Left renal cortex interstitium (tissue), 4 donors: ENCODE measurements at places on chromosomes 7 and 10. TPM values are rescaled to one million over a fixed set of nuclear protein-coding genes. Genes with fewer than 3 reads are reported as not detected.

Gene HOXA9
- polyA plus RNA-seq: 101 TPM

DNA sequence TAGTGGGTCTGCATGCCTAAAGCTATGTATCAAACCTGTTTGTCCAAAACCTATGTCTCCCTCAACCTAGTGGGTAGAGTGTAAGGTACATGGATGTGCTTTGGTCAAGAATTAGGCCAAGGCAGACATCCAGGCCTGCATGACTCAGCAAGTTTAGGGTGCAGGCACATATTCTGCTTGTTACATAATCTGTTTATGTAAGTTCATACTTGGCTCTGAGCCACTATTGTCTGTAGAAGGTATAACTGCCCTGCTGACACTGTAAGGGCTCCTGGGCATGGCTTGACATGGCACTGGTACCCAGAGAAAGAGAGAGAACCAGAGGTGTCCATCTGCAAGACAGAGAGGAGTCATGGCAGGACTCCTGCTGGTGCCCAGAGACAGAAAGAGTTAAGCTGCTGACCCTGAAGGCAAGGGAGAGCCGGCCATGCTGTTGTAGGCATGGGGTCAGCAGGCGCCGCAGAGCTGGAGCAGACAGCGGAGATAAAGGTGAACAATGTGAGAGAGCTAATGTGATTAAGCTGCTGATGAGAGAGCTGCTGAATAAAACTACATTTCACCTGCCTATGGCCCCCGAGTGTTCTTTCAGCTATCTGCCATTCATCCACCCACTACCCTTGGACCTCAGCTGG is 118.5 kb upstream of the TMEM106B start:
- DNase-seq: no peak

Gene CALML3
- polyA plus RNA-seq: not detected

- DNase-seq: no peak
Observed at GRCh38 chr7:112154690-112155089, 51.5 kb downstream of the DOCK4 start.

Gene AGFG2
- 10.8 TPM for polyA plus RNA-seq

Gene ECHS1
- polyA plus RNA-seq: 134 TPM

Gene HERPUD2
- polyA plus RNA-seq: 37.0 TPM

Gene NKX2-3
- not detected for polyA plus RNA-seq

- no peak for DNase-seq
Observed at GRCh38 chr10:114881901-114882300, 56.1 kb upstream of the TRUB1 start.

GRCh38 chr10:43471935-43472720 is 35.2 kb downstream of the ZNF487 start:
- no peak for DNase-seq

- no peak for DNase-seq
Observed at GRCh38 chr7:137040745-137041144, 172.3 kb downstream of the CHRM2 start.

GRCh38 chr10:87844837-87845623 is 18.3 kb downstream of the KLLN start:
- no peak for DNase-seq

Gene PVRIG
- 7.9 TPM for polyA plus RNA-seq

- DNase-seq: no peak
Observed at GRCh38 chr10:62687230-62687748, 117.2 kb upstream of the ADO start.

DNA sequence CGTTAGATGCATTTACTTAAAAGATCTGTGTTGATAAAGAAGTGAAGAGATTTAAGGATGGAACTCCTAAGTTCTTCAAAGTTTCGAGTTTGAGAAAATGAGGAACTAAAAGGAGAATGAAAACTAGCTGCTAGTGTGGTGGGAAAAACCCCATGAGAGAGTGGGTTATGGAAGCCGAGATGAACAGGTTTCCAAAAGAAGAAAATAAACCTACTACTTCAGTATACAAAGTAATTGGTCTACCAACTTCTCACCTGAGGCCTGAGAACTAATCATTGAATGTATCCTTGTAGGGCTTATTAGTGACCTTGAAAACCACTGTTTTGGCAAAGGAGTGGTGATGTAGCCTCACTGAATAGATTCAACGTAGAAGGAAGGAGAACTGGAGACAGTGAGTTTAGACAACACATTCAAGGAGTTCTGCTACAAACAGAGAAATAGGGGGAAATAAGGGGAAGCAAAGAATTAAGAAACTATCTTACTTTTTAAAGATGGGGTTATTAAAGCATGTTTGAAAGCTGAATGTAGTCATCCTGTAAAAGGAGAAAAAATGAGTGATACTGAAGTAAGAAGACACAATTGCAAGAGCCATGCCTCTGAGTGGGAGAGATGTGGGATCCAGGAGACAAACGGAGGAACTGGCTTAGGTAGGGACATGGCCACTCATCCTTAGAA is 50.8 kb downstream of the CH25H start:
- no peak for DNase-seq

Gene TMEM176A
- polyA plus RNA-seq: 90.3 TPM

GRCh38 chr10:103060575-103060974 is 132.5 kb downstream of the NT5C2 start:
- no peak for DNase-seq

DNA sequence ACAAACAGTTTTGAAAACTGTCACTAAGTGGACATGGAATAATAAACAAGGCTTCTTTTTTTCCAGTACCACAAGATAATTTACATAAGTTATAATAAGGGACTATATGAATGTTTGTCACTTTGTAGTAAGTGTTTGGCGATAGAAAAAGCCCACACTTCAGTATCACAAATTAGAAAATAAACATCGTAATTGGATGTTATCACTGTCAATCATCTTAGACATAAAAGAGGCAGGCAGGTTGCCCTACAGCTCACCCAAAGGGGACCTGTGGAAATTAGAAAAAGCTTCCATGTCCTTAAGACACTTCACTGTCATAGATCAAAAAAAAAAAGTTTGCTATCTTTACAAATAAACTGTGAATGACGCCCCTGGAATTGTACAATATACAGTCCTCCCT is 3.6 kb upstream of the NOC3L start:
- no peak for DNase-seq

Gene GPRIN2
- polyA plus RNA-seq: 6.6 TPM

- DNase-seq: no peak
Observed at GRCh38 chr7:33558549-33559323, 346.6 kb upstream of the BMPER start.

Gene CRYGN
- 1.9 TPM for polyA plus RNA-seq

DNA sequence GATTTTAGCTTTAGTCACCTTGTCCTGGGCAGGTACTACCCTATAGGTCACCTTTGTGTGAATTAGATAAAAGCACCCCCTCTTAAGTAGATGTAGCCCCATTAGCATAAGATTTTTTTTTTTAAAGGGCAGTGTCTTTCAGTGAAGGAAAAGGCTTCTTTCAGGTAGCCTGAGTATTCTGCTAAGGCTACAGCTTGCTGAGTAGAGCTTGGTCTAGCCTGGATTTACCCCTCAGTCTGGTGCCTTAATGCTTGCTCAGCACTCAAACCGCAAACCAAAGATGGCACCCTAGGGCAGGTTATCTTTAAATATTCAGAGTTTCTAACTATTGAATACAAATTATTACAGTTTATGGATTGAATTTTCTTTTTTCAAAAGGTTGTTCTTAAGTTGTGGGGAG is 83.4 kb downstream of the GLCCI1 start:
- no peak for DNase-seq

Gene CEP55
- 12.9 TPM for polyA plus RNA-seq

Gene LRGUK
- 3.7 TPM for polyA plus RNA-seq

DNA sequence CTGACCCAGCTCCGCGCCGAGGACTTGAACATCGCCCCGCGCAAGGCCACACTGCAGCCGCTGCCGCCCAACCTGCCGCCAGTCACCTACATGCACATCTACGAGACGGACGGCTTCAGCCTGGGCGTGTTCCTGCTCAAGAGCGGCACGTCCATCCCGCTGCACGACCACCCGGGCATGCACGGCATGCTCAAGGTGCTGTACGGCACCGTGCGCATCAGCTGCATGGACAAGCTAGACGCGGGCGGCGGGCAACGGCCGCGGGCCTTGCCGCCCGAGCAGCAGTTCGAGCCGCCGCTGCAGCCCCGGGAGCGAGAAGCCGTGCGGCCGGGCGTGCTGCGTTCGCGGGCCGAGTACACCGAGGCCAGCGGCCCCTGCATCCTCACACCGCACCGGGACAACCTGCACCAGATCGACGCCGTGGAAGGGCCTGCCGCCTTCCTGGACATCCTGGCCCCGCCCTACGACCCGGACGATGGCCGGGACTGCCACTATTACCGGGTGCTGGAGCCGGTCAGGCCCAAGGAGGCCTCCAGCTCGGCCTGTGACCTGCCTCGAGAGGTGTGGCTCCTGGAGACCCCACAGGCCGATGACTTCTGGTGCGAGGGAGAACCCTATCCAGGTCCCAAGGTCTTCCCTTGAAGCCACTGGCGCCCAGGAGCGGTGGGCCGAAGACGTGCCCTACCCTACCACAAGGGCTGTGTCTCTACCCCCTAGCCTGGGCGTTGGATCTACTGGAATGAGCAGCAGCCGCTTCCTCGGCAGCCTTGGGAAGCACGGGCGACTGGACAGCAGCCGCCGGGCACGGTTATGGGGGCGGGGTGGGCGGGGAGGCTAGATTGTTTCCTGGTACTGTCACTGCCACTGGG is 945 bp downstream of the ADO start:
- no peak for DNase-seq

- DNase-seq: no peak
Observed at GRCh38 chr10:28147706-28148105, 148.8 kb upstream of the ODAD2 start.

- DNase-seq: no peak
Observed at GRCh38 chr7:112308974-112309373, 102.5 kb downstream of the ZNF277 start.

Gene GPR26
- 0.05 TPM for polyA plus RNA-seq

DNA sequence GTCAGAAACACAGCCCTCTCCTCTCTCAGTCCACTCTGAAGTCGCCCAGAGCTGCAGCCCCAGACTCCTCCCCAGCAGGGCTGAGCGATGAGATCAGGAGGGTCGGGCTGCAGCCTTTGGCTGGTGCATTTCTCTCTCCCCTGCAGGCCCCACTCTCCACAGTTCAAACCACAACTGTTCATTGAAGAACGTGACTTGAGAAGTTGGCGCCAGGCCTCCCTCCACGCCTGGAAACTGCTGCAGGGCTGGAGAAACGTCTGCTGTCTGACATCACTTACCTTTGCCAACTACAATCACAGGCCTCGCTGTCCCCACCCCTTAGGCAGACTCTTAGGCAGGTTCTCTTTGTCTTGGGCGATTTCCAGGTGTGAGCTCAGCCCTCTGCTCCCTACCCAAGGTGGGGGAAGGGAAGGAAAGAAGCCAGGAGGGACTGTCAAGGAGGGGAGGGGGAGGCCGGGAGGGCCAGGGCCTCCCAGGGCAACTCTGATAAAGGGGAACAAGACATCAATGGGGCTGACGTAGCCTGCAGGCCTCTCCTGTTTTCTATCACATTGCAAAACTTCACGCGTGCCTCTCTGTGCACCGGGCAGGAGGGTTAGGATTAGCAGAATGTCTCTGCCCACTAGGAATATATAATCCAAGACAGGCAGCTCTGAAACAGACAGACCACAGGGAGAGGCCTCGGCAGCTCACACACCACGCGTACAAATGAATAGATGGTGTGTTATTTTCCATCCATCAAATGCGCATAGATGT is 32.7 kb downstream of the CALML5 start:
- no peak for DNase-seq

Gene BMPR1A
- 64.5 TPM for polyA plus RNA-seq

Gene HOXA2
- 13.4 TPM for polyA plus RNA-seq

Gene NEUROD6
- polyA plus RNA-seq: 0.06 TPM

DNA sequence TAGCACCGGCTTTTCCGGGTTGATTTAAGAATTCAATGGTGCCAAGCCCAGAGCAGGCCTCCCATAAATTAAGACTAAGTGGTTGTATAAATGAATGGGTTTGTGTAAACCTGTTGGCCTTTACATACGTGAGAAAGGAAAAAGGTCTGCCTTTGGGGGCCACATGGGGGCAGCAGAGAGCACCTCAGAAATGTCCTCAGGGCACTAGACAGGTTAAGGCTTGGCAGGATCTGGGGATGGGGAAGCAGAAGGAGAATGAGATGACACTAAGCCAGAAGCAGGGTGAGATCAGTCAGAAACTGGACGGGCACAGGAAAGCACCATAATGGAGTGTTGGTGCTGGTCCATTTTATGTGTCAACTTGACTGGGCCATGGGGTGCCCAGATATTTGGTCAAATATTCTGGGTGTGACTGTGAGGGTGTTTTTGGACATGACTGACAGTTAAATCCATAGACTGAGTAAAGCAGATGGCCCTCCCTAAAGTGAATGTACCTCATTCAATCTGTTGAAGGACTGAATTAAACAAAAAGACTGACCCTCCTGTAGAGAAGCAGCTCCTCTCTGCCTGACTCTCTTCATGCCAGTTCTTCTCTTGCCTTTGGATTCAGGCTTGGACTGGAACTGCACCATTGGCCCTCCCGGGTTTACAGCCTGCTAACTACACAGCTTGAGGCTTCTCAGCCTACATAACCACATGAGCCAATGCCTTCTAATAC is 58.9 kb downstream of the FRMPD2 start:
- DNase-seq: peak; percentile 3

Gene ERVW-1
- 2.5 TPM for polyA plus RNA-seq

- DNase-seq: no peak
Observed at GRCh38 chr10:131571865-131572264, 260.3 kb upstream of the TCERG1L start.

DNA sequence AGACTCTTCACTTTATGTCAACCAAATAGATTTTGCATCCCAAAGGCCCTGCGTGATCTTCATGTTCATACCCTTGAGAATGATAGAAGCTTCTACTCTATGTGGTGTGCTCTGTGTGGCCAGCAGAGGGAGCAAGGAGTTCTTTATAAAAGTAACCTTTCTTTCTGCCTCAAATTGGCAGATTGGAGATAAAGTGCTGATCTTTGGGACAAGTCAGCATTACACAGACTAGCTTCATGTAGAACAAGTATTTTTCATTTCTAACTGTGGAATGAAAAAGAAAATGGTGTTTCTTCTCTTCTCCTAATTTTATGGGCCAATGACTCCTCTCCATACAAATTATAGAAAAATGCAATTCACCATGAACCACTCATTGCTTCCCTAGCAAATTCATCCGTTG is 1214.1 kb downstream of the SORCS1 start:
- no peak for DNase-seq

DNA sequence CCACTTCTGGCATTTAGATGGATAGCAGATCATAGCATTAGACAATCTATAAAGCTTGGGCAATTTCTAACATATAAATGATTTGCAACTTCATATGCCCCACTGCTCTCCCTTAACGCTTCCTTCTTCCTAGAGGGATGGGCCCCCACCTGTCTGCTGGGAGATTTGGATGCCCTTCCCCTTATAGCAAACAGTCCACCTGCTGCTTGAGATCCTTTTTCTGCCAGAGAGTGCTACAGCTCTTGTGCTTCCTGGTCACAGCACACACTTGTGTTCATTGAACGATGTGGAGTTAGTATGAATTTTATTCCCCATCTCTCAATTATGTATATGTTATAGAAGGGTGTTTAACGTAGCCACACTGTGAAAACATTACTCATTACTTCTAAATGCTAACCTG is 10.4 kb upstream of the PCGF5 start:
- no peak for DNase-seq

Gene VAX1
- not detected for polyA plus RNA-seq

- DNase-seq: peak; percentile 62
Observed at GRCh38 chr7:33903791-33904680, 1.3 kb upstream of the BMPER start.

GRCh38 chr10:124322191-124322980 is 96.3 kb downstream of the OAT start:
- DNase-seq: no peak

GRCh38 chr7:48312151-48312550 is 140.9 kb downstream of the ABCA13 start:
- DNase-seq: no peak
